ENCODE measurements at places on chromosomes 1 and 21. TPM values are rescaled to one million over a fixed set of nuclear protein-coding genes. Genes with fewer than 3 reads are reported as not detected.

- DNase-seq, result no peak
These were observed 23.8 kb downstream of the STUM start for GRCh38 chr1:226572325-226572726.

DNA sequence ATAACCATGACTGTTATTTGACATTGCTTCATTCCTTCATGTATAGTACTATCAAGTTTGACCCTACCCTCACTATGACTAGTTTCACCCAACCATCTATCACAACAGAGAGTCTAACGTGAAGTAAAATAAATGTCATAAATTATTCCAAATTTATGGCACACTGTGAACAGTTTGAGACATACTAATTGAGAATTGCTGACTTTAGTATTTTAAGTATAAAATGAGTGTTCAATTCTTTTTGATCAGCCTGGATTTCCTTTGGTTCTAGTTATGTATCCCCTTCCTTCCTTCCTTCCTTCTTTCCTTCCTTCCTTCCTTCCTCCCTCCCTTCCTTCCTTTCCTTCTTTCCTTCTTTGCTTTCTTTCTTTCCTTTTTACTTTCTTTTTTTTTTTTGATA is 14.5 kb downstream of the CR1 start:
- no peak for DNase-seq

- DNase-seq, result no peak
These were observed 32.0 kb downstream of the OLFM3 start for GRCh38 chr1:101964708-101965107.

GRCh38 chr1:90486134-90486824 is 230.8 kb downstream of the BARHL2 start:
- DNase-seq, result no peak

DNA sequence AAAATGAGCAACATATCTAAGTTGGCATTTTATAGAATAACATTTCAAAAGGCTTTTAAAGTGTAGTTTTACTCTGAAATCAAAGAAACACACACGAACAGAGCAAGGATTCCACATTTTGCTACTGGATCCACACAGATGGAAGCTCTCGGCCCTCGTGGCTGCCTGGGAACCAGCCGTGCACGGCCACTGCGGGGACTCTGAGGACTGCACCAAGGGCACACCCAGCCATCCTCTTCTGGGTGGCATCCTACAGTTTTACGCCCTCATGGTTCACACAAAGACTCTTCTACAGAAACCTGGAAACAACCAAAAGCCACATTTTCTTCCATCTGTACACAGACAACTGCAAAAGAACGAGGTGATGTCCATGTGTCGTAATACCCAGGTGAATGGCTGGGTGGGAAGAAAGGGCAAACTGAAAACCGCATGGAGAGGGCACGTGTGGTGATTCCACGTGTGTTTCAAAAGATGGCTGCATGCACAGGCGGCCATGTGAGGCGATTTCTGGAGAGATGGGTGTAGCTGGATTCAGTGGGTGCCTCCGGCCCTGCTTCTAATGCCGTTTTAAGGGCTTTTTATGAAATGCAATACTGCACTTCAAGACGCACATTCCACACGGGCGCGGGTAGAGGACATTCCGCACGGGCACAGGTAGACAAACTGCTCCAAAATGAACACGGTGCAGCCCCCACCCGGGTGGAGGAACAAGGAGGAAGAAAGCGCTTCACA is 8.1 kb downstream of the POFUT2 start:
- peak; percentile 35 for DNase-seq

DNA sequence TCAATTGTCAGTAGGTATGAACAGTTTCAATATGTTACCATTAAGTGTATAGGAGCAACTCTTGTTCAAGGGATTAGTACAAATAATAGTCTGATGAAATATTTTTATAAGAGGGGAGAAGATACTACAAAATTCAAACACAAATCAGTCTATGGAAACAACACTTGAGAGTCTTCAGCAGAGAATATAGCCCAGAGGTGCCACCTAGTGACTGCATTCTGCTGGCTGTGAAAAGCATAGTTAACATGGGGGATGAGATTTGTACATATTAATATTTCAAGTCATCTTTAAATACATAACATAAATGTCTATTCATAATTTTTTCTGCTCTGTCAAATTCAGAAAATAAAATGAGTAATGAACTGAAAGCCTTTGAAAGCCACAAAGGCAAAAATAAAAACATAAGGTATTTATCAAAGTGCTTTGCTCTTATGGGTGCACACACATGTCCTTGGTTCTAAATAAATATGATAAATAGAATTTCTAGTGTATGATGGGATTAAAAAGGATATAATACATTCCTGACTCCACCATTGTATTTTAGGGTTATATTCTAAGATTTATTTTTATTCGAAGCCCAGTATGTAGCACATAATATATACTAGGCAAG is 440.9 kb upstream of the ZRANB2 start:
- no peak for DNase-seq

DNA sequence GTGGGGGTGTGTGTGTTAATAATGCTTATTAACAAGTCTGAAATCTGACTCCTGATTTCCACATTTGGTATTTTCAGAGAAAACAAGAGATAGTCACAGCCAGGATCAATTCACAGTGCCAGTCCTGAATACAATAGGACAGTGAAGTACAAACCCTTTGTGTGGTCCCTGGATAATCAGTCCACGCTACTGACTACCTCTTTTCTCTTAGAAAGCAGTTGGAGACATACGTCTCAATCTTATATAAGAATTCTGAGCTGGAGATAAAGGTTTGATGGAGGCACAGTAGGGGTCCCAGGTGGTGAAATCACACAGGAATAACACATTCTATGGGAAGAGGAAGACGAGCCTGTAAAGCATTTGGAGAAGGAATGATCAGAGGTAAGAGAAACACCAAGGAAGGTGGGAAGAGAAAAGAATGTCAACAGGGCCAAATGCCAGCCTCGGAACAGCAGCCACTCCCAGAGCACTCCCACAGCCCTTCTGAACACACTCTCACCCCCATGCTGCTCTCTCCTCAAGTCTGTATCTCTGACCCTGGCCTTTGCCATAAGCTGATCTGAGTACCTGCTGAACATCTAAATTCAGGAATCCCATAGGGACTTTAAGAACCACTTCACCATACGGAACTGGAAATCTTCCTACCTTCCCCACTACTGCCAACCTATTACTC is 48.6 kb downstream of the TRAF5 start:
- DNase-seq, result no peak

GRCh38 chr1:76142771-76143540 is 68.4 kb downstream of the ST6GALNAC3 start:
- DNase-seq, result no peak

DNA sequence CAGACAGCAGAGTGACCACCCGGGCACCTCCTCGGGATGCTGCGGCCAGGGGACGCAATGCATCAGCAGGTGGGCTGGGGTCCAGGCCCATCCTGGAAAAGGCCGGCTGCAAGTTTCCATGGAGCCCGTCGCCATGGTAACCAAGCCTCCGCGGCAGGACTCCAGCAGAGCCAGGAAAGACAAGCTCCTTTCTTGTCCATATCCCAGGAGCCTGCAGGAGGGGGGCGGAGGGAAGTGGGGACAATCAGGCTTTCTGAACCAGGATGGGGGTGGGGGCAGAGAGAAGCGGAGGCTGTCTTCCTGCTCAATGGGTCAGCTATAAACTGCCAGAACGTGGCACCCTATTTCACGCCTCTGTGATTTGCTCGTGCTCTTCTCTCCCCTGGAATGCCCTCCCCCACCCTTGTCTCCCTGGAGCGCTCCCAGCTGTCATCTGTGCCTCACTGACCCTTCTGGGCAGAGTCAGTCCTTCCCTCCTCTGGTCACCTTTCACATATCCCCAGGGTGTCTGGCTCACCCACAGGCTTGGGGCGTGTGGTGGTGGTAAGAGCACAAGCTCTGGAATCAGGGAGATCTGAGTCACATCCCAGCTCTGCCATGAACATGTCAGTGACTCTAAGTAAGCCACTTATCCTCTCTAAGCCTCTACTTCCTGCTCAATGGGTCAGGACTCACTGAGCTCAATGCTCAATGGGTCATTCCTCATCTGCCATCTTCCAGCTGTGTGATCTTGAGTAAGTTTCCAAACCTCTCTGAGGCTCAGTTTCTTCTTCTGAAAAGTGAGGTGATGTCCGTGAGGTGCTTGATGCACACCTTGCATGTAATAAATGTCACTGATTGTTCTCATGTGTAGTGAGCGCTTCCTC is 58.9 kb upstream of the LAPTM5 start:
- DNase-seq, result no peak

GRCh38 chr1:183205196-183205781 is 19.2 kb downstream of the LAMC2 start:
- DNase-seq, result no peak

DNA sequence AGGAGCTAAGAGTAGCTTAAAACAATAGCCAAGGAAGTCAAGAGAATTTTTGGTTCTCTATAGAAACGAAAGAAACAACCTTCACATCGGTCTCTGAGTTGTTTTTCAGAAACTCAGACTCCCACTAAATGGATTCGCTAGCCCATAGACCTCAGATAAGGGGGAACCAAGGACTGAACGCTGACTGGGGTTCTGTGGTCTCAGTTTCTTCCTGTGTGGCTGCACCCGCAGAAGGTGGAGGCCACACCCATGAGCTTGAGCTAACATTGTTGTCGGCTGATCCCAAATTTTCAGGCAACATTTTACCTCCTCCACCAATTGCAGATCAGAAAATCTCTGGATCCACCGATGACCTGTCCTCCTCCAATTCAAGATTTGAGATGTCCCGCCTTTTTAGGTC is 456.1 kb downstream of the AJAP1 start:
- DNase-seq, result no peak

DNA sequence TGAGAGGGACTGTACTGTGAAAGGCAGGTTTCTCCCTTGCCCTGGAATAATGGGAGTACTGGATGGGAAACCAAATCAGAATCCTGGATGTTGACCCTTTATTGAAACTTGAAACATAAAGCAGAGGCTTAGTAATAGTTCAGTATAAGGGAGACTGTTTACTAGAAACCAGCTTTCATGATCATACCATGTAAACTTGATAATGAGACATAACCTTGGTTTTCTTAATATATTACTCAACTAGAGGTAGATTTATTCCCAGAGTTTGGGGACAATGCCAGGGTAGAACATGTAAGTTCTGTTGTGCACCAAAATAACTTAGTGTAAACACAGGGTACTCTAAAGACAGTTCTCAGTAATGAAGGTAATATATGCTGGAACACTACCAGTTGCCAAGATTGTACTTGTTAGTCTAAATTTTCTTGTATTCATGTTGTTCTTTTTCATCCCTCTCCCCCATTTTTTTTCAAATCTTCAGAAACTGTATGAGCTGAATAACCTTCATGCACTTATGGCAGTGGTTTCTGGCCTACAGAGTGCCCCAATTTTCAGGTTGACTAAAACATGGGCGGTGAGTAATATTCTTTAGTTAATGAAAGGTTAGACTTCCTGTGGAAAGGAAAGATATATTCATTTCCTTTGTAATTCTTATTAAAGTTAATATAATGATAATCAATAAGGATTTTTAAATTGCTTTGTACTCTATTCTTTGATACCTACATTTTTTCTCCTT is 49.6 kb downstream of the ANGPTL1 start:
- no peak for DNase-seq

GRCh38 chr1:60292140-60292539 is 218.6 kb upstream of the C1orf87 start:
- no peak for DNase-seq

- peak; percentile 72 for DNase-seq
These were observed at the start of gene F11R for GRCh38 chr1:161020509-161021164. TSS of gene F11R (minus strand) at chr1:161021152. CDS start at chr1:161021073, 79 bp downstream.

GRCh38 chr1:29475326-29475725 is 239.0 kb downstream of the PTPRU start:
- no peak for DNase-seq

- DNase-seq, result peak; percentile 94
These were observed 12.9 kb upstream of the SPEN start for GRCh38 chr1:15834406-15835204.

DNA sequence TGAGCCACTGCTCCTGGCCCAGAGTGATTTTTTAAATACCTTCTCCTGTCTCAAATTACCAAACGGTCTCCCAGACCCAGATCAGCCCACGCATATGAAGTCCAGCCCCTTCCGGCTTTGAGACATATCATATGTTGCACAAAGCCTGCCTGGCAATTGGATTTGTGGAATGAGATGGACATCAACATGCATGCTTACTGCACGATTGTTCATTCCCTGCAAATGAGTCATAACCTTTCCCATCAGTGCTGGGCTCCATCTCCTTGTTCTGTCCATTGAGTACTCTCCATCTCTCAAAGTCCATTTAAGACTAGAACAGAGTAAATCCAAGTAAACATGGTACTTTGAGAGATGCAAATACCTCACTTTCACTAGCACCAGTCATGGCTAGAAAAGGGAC is 612.2 kb upstream of the USP24 start:
- no peak for DNase-seq

DNA sequence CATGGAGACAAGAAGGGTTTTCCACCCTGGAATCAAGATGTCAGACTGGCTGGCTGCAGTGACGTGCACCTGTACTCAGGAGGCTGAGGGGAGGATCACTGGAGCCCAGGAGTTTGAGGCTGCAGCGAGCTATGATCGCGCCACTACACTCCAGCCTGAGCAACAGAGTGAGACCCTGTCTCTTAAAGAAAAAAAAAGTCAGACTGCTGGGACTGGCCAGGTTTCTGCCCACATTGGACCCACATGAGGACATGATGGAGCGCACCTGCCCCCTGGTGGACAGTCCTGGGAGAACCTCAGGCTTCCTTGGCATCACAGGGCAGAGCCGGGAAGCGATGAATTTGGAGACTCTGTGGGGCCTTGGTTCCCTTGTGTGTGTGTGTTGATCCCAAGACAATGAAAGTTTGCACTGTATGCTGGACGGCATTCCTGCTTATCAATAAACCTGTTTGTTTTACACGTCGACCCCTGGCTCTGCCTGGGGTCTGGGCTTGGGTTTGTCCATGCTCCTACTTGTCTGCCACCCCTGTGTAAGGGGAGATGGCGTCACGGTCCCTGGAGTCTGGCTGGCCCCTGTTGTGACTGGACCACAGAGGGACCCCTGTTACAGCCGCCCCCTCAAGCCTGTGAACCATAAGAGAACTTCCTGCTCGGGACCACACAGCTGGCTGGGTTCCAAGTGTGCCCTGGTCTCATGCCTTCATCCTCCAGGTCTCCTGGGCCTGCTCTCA is 20.9 kb upstream of the VPS13D start:
- DNase-seq, result peak; percentile 84

GRCh38 chr1:156423422-156424352 is 54.7 kb downstream of the RHBG start:
- DNase-seq, result no peak

Gene EDARADD
- total RNA-seq, result 0.16 TPM

Gene KRTAP6-1
- total RNA-seq, result not detected

Gene TGFB2
- 0.37 TPM for total RNA-seq

Gene TRIM58
- total RNA-seq, result 5.5 TPM

Gene FAM72D
- total RNA-seq, result not detected

Gene ELF3
- total RNA-seq, result 70.2 TPM

Gene SPRTN
- total RNA-seq, result 4.4 TPM
